Anterior cingulate cortex (tissue), 58 donors: ENCODE measurements at places on chromosomes 3 and 15.

- DNase-seq: no peak
Observed at GRCh38 chr3:119148493-119149180, 2.7 kb downstream of the TEX55 start.

DNA sequence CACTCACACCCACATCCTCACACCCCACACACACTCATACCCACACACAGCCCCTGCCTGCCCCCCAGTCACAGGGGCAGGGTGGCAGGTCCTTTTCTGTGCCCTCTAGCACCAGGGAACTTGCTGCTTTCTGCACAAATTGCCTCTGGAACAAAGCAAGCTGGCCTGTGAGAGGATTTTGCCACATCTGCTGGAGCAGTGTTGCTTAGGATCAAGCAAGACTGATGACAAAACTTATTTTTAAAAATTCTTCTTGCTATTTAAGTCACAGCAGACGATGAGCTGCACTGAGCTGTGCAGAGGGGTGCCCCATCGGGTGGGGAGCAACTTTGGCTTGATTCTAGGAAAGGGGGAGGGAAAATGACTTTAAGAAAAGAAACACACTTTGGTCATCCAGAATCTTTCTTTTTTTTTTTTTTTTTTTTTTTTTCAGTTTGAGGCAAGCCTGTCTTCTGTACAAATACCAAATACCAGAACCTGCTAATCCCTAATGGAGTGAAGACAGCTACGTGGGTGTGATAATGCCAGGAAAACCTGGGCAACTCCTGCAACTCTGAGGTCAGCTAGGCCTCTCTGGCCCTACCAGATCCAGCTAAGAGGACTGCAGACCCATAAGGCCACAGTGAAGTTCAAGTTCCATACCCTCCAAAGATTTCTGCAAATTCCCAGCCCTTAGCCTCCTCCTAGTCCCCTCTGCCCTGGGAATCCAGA, 195.3 kb downstream of the ABHD5 start:
- DNase-seq: no peak

GRCh38 chr3:149291178-149291577, 42.3 kb downstream of the TM4SF18 start:
- no peak for DNase-seq

- DNase-seq: no peak
Observed at GRCh38 chr3:192031941-192032340, 571.0 kb downstream of the PYDC2 start.

GRCh38 chr15:96054621-96055020, 275.9 kb upstream of the NR2F2 start:
- no peak for DNase-seq

DNA sequence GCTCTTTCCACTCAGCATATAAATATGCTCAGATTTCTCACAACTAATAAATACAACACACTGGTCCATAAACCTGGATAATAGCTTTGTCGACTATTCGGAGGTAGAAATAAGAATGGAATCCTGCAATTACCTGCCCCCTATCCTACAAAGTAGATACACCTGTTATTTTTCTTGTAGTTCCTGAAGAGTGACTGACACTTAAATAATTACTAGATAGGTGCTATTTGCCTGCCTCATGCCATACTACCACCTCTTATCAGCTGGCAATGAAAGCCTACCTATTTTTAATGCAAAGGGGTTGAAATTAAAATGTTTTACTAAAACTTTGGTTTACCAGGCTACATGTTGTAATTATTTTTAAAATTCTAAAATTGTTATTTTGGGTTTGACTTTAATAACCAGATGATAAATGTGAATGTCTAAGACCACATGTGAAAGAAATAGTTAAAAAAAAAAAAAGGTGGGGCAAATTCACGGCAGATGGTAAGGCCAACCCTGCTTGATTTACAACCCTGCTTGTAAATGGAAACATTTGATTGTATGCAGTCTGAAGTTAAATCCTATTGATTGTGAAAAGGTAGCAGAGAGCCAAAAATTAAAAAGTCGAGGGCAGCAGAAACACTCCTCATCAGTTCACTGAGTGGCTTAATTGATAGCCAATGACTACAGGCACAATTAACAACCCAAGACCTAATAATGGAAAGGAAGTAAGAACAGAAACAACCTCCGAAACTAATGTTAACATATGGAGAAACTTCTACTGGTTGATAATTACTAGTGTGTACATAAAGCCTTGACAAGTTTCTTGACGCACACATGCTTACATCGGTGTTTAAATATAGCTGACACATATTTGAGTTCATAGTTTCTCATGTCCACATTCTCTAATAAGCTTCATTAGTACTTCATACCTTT, 8.9 kb downstream of the PEAK1 start:
- DNase-seq: no peak

GRCh38 chr3:9185701-9186100, 63.7 kb downstream of the SRGAP3 start:
- no peak for DNase-seq

DNA sequence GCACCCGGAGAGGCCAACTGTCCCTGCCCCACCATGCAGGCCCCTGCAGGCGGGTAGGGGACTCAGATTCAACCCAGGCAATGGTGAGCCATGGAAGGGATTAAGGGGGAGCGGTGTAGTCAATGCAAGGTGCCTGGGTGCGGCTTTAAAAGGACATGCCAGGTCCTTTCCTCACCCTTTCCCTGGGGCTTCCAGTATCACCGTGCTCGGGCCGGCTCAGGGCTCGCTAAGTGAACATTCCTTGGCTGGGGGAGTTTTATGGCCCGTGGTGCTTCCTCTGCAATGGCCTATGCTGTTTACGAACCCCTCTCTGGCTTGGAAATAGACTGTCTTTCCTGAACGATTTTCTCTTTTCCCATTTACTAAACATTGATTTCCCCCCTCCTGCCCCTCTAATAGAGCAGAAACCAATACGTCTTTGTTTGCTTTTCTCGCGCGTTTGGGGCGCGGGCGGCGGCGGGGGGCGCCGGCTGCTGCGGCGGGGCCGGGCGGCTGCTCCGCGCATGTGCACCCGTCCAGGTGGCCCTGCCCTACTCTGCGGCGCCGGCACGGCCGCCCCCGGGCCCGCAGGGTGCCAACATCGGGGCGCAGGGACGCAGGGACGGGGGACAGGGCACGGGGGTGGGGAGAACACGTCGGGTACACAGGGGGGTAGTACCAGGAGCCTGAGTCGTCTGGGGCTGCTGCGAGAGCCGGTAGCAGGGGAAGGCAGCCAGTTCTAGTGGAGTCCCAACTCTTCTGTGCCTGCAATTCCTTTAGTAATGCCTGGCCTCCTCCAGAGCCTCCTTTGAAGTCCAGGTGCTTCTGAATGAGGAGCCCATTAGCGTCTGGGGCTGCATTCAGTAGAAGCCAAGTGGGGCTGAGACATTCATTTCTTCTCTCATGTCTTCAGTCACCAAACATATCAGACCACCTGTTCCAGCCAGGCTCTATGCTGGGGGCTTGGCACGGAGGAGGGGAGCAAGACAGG, 26.9 kb upstream of the CACNA2D2 start:
- DNase-seq: no peak
